Neural crest cell (in vitro differentiated cells): ENCODE measurements at places on chromosomes 3 and 15.

- DNase-seq = no peak
Observed at GRCh38 chr3:113105966-113106660, 105.2 kb upstream of the BOC start.

- no peak for DNase-seq
Observed at GRCh38 chr15:70566989-70567388, 196.4 kb downstream of the UACA start.

GRCh38 chr3:123451186-123451585, 2.3 kb upstream of the ADCY5 start:
- DNase-seq = no peak

DNA sequence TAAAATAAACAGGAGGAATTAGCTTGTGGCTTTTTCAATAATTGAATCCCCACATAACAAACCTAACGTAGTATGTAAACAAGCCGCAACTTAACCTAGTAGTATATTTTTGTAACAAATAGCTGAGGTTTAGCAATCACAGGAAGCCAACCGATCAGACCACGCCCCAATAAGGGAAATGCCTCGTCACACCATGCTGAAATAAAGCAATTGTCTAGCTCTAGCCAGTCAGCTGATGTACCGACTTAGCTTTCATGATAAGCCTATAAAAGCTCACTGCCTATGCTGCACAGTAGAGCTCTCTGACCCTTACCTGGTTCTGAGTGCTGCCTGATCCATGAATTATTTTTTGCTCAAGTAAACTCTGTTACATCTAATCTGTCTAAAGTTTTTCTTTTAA, 208.9 kb downstream of the ROBO1 start:
- DNase-seq = no peak

DNA sequence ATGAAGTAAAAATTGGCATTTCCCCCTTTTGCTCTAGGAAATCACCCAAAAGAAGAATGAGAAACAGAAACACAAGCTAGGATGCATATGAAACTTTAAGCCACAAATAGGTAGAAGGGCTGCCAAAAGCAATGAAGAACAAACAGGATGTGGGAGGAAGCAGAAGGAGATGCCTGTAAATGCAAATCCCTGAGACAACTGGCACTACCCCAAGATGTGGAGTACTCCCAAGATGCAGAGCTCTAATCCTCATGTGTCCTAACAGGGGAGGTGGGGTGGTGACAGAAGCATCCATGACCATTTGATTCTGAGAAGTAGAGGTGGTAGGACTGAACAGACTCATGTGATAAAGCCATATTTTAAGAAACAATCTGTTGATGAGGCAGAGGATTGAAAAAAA, 31.9 kb upstream of the ZNF280D start:
- DNase-seq = no peak

DNA sequence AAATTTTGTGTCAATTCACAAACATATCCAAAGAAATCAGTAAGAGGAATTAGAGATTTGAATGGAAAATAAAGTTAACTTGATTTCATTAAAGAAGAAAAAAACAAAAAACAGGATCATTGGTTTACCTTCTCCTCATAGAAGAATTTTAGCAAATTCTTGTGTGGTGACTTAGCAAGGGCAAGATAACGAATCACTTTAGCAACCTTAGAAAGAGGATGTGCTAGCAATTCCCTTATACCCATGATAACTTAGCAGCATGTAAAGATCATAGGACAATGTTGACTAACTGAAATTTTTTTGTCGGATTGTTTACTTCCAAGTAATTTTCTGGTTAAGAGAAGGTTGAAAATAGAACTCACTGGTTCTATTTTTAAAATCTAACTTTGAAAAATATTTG, 609.3 kb downstream of the GBE1 start:
- no peak for DNase-seq
